ENCODE measurements at places on chromosomes 11 and 22. TPM values are rescaled to one million over a fixed set of nuclear protein-coding genes. Genes with fewer than 3 reads are reported as not detected.

- peak; percentile 97 for DNase-seq
Observed at GRCh38 chr22:44309137-44309536, 3.6 kb downstream of the SHISAL1 start.

GRCh38 chr11:10751581-10751940 lies 515 bp downstream of the CTR9 start:
- DNase-seq = peak; percentile 14

GRCh38 chr22:19932367-19933206 lies 9.0 kb upstream of the COMT start:
- no peak for DNase-seq

GRCh38 chr11:45285250-45285828 lies 802 bp downstream of the SYT13 start:
- no peak for DNase-seq

- no peak for DNase-seq
Observed at GRCh38 chr11:132455044-132455443, 1077.3 kb downstream of the OPCML start.

Gene TTLL12
- total RNA-seq = 37.7 TPM

All from mammary epithelial cell (primary cell).